ENCODE measurements at places on chromosomes 7 and 10.

- no peak for DNase-seq
Measured at GRCh38 chr10:53440601-53441000, 668.0 kb upstream of the MBL2 start.

DNA sequence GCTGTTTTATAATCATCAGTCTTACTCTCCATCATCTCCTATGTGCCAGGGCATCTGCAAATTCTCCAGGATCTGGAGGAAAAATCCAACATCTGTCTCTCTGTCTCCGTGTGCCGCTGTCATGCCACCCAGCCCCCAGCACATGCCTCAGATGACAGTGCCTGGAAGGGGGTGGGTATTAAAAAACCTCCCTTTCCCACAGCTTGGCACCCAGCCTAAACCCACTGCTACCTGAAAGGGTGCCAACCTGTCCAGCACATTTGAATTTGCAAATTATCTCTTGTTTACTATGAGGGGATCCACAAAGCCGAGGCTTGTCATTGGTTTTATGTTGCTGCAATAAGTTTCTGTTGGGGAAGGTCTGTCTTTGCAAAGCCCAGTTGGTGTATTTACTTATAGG lies 73.1 kb downstream of the EMX2 start:
- DNase-seq, result no peak

DNA sequence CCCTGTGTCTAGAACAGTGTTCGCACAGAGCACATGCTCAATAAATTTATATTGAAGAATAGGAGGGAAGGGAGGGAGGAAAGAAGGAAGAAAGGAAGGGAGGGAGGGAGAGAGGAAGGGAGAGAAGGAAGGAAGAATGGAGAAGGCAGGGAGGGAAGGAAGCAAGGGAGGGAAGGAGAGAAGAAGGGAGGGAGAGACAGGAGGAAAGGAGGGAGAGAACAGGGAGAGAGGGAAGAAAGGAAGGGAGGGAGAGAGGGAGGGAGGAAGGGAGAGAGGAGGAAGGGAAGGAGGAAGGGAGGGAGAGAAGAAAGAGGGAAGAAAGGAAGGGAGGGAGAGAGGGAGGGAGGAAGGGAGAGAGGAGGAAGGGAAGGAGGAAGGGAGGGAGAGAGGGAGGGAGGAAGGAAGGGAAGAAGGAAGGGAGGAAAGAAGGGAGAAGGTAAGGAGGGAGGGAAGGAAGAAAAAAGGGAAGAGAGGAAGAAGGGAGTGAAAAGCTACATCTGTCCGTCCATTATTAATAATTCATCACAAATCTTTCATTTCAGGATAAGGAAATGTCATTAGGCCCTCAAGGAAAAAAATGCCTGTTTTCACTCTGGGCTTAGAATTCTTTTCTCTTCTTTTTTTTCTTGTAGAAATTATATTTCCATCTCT lies 79.7 kb downstream of the GRK5 start:
- no peak for DNase-seq

DNA sequence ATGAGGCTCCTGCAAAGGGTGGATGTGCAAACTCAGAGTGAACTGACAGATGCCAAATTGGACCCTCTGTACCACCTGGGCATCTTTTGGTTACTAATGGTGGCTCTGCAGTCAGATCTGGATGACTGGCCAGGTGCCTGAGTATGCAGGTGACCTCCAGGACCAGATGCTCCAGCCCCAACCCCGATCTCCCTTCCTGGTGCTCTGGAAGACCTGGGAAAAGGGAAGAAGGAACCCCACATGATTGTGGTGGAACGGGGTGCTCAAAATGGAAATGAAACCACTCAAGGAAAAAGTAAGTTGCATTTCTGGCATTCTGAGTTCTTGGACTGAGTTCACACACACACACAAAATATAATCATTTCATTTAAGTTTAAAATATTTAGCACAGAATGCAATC lies 9.8 kb upstream of the AEBP1 start:
- no peak for DNase-seq

- DNase-seq, result no peak
Measured at GRCh38 chr10:14660831-14661230, 113.9 kb downstream of the FAM107B start.

GRCh38 chr10:102714621-102715455 lies at the start of gene SFXN2:
Gene SFXN2 (plus strand): TSS chr10:102714636. CDS start chr10:102726637, 12,001 bp downstream.
- peak; percentile 76 for DNase-seq

DNA sequence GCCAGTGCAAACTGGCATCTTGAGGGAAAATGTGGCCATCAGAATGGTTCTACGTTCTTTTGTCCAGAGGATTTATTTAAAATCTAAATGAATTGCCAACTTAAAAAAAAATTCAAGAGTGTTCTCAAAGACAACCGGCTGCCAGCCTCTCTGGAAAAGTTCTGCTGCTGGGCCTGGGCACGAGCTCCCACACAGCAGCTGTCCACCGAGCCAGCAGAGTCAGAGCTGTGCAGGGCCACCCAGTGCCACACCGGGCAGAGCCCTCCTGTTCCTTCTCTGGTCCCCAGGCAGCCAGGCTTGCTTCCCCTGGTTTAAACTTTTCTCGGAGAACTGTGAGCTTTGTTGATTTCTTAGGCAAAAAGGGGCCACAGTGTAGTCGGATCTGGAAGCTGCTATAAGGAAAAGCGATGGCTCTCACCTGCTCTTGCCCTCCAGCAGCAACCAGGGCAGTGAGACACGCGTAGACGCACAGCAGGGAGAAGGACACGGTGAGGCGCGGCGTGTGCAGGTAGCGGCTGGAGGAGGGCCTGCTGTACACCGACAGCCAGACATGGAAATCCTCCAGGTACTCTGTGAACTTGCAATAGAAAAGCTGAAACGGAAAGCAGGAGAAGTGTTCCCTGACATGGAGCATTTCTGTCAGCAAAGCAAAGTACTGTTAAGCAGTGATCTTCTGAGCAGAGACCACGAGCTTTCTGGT lies 111.6 kb downstream of the PKD1L1 start:
- DNase-seq, result no peak

DNA sequence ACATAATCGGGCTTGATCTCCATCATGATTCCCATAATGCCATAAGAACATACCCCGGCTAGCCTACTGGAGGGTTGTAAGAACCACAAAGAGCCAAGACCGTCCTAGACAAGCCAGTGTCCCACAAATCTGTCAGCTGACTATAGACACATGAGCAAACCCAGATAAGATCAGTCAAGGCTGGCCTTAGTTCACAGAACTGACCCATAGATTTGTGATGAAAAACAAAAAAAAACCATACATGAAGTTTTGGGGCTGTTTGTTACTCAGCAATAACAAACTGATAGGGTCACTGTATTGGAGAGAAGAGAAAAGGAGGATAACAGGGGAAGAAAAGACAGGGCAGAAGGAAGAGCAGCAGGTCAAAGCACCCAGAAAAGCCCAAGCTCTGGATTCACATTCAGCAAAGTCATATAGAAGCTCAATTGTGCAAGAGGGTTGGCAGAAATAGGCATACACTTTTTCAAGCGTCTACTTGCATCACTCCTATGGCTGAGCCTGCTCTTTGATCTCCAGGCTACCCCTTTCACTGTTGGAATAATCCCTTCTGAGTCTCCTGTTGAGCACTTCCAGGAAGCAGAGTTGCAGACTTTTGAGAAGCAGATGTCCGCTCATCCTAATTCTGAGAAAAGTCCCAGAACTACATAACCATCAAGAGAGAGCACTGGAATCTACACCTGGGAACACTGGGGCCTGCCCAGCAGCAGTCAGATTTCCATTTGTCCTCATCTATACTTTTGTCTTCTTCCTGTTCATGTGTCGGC lies 122.0 kb upstream of the HABP2 start:
- no peak for DNase-seq

DNA sequence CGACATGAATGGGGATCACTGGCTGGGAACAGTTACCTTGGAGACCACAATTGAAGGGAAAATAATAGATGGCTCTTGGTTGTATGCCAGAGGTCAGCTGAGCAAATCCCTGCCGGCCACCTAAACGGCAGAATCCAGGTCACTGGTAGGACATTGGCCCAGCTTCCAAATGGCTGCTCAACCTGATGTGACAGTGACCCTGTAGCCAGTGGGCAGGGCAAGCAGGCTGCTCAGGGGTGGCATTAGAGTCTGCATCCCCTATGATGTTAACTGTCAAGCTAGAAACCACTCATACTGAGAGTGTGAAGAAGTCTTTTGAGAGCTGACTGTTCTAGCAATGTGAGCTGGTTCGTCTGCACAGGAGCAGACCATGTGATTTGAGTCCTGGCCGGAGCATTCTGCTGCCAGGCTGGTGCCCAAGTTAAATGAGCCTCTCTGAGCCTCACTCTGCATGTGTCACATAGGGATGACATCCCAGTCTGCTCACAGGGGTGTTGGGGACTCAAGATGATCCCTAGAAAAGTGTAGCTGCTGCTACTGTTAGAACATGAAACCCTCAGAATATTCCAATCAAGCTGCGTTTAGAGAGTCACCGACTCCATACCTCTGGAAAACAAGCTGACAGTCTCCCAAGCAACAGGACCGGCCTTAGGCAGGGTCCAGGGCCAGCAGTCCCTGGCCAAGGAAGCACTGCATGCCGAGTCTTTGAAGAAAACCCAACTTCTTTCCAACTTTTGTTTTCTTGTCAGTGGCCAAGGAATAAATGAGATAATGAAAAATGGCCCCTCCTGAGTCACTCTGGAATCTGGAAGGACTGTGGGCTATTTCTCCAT lies 69.7 kb downstream of the VWA2 start:
- no peak for DNase-seq

DNA sequence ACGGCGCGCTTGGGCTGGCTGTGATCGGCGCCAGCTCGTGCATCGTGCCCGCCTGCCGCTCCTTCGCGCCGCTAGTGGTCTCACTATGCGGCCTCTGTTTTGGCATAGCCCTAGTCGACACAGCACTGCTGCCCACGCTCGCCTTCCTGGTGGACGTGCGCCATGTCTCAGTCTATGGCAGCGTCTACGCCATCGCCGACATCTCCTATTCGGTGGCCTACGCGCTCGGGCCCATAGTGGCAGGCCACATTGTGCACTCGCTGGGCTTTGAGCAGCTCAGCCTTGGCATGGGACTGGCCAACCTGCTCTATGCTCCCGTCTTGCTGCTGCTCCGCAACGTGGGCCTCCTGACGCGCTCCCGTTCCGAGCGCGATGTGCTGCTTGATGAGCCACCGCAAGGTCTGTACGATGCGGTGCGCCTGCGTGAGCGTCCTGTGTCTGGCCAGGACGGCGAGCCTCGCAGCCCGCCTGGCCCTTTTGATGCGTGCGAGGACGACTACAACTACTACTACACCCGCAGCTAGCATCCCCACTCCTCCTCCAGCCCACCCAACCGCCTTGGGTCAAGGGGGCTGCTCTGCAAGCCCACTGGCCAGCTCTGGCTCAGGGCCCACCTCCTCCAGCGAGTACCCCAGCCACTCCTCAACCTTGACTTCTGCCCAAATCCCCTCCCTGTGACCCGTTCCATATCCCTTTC lies 1.9 kb downstream of the SLC18A3 start:
- no peak for DNase-seq

DNA sequence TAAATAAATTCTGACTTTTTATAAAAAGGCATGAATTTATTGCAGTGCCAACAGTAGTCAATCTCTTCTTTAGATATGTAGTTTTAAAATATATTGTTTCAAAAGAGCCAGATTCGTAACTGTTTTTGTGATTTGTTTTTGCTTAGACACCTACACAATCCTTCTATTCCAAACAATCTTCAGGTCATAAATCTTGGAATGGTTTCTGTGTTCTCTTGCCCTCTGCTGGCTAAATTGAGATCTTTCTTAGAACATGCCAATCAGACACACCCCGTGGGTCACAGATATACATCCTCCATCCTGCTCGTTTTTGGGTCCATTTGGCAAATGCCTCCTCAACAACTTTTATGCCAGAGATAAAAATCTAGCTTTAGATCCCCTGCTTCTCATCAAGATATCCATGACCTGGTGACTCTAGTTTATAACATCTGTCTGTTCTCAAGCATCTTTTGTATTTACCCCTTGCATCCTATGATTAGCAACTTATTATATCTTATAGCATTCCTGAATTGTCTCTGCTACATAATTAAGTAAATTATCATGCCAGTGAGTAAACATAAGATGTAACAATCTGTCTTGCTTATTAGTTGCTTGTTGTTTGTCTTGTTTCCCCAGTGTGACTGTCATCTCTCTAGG lies 35.3 kb upstream of the IFRD1 start:
- DNase-seq, result no peak

- DNase-seq, result no peak
Measured at GRCh38 chr10:87826653-87827052, 8.6 kb upstream of the ATAD1 start.

GRCh38 chr7:30062587-30062986 lies 34.4 kb downstream of the PLEKHA8 start:
- DNase-seq, result no peak

GRCh38 chr10:61847640-61848039 lies 53.9 kb upstream of the ARID5B start:
- DNase-seq, result no peak

DNA sequence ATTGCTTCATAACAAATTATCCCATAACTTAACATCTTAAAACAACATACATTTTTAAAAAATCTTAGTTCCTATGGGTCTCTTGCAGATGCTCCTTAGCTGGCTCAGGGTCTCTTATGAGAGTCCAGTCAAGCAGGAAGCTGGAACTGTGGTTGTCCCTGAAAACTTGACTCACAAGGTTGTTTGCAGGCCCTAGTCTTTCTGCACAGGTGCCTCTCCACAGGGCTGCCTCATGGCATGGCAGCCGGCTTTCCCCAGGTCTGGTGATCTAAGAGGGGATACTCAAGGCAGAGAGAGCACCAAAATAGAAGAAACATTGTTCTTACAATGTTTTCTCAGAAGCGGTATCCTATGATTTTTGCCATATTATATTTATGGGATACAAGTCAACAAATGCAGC lies 127.1 kb downstream of the CDK14 start:
- no peak for DNase-seq

- no peak for DNase-seq
Measured at GRCh38 chr7:36657036-36657660, 67.1 kb downstream of the AOAH start.

DNA sequence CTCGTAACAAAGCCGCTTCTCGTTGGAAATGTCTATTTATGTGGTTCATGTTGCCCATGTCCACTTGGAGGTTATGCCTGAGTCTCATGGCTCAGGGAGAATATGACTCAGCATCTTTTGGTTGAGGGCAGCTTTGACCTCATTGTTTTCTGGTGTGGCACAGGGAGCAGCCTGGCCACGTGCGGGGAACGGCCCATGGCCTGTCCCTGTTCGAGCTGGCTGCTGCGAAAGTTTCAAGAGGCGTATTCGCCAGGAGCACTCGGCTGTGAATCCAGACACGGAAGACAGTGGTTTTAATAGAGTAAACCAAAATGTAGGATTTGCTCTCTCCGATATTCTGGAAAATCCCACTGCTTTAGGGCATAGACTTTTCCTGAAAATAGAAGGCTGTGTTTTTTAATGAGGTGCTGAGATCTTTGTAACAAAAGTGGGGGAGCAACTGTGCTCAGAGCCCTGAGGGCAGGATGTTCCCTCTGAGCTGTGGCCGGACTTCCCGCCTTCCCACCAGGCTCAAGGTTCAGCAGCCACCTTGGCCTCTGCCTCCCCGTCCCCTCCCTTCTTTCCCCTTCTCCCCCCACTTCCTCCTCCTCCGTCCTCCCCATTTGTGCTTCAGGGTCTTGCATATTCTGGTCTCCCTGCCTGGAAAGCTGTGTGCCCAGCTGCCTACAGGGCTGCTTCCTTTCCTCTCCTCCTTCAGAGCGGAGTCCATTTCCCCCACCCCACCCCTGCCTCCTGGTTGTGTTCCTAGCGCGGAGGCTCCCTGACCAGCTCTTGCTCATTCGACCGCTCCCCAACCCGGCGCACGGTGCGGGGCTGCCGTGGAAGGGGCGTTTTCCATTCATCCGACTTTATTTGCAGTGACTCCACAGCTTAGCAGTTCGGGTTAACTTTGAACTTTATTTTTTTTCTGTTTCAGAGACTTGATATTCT lies 642.0 kb downstream of the SDK1 start:
- DNase-seq, result no peak

GRCh38 chr7:95598511-95598910 lies 2.2 kb upstream of the PDK4 start:
- no peak for DNase-seq
